ENCODE measurements at places on chromosomes 6 and 20.

DNA sequence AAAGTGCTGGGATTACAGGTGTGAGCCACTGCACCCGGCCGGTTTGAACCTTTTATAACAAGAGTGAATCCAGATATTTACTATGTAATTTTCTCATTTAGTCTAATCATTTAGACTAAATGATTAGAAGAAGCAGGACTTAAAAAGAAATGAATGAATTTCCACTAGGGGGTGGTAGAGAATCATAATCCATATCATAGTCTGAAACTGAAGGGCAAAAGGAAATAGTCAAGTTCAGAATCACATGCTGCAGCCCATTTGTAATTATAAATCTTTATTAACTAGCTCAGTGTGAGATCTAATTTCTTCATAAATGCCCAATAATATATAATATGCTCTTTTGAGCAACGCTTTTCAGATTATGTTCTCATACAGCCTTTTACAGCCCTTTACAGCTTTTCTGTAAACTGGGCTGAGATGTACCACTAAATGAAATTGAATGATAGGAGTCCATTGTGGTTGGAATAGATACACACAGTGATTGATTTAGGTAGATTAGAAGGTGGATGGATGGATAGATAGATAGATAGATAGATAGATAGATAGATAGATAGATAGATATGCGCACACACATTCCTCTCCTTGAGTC lies 31.8 kb downstream of the PSMB9 start:
- DNase-seq = no peak

GRCh38 chr6:20692023-20692422 lies 157.8 kb downstream of the CDKAL1 start:
- DNase-seq = peak; percentile 28

DNA sequence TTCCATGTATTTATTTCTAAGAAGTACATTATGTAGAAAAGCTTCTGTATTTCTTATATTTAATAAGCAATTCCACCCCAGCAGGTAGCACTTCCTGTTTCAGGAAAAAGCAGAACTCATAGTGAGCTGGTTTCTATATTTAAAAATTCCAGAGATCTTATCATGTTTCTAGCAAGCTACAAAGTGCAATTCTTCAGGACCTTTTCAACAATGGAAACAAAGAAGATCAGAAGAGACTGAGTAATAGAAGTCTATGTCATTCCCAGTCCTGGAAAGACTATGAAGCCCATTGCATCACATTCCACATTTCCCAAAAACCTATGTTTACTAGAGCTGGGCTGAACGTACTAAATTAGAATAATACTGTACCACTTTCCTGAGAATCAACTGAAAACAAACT lies 302.6 kb upstream of the NRSN1 start:
- DNase-seq = no peak

GRCh38 chr6:73377225-73377624 lies 7.5 kb upstream of the OOEP start:
- DNase-seq = no peak

- DNase-seq = no peak
These were observed 28.4 kb upstream of the FRMD1 start for GRCh38 chr6:168107191-168107983.

- DNase-seq = no peak
These were observed 127.4 kb downstream of the CDH26 start for GRCh38 chr20:60085551-60086132.

DNA sequence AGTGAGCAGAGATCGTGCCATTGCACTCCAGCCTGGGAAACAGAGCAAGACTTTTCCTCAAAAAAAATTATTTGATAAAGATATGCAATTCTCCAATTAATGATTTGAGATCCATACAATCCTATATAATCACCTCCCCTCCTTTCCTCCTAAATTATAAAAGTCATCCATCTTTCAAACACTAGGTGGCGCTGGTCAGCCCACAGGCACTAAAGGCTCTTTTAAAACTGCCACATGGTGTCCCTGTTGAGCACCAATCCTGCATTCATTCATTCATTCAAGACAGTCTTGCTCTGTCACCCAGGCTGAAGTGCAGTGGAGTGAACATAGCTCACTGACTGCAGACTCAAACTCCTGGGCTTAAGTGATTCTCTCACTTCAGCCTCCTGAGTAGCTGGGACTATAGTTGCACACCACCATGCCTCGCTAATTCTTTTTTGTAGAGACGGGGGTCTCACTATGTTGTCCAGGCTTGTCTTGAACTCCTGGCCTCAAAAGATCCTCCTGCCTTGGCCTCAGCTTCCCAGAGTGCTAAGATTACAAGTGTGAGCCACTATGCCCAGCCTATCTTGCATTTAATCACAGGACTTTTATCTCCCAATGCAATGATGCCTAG lies 58.7 kb upstream of the SLC2A12 start:
- DNase-seq = no peak

DNA sequence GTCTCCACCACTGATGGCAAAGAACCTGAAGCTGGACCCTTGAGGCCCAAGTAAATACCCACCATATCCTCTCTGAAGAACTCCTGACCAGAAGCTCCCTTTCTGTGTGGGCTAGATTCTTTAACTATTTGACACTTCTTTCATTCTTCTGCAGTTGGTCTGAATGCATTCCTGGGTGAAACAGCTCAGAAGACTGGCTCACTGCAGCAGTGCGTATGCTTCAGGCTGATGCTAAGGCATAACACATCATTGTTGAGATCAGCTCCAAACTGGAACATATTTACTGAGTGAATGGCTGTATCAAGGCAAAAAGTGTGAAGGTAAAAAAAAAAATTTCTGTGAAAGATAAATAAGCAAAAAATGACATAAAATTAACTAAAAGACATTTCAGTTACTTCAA lies 19.7 kb downstream of the ZSCAN23 start:
- no peak for DNase-seq

DNA sequence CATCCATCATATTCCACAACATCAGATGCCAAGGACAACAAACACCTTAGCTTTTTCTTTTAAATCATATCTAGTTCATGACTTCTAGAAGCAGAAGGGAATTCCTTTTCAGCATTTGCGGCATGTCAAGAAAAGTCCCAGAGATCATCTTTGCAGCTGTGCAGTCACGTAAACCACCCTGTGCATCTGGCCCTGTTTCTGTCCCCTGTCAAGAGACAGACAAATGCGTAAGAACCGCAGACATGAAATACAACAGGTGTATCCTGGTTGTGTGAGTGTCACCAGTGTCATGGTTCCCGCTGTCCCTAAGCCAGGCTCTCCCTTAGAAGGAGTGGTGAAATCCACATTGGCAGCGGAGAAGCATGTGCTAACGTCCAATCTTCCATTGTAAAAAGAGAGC lies 28.1 kb downstream of the LY86 start:
- DNase-seq = no peak

DNA sequence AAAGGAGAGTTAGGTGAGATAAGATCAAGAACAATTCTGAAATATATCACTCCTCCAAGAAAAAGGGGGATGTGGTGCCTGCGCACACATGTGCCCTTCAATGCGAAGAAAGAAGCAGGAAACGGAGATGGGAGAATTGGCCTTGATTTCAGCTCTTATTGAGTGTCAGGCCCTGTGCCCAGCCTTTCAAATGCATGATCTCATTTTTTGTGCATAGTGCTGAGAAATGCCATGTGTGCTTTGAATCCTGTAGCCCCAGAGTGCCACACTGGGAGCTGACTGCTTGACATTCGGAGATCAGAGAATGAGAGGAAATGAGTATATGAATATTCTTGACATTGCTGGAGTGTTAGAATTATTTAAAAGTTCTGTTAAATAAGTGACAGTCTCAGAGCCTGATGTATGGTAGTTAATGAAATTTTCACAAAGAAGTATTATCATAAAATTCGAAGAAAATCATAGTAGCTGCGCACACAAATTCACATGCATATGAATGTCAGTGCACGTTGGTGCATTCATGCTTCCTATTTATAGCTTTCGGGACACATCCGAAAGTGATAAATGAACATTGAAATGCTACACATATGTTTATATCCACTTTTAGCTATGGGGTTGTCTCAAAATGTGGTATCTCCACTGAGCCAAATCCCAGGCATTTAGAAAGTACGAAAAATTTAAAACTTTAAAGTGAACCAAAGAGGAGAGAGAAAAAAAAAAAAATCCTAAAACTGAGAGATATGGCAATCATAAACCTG lies 172.0 kb downstream of the KCNQ5 start:
- DNase-seq = no peak

DNA sequence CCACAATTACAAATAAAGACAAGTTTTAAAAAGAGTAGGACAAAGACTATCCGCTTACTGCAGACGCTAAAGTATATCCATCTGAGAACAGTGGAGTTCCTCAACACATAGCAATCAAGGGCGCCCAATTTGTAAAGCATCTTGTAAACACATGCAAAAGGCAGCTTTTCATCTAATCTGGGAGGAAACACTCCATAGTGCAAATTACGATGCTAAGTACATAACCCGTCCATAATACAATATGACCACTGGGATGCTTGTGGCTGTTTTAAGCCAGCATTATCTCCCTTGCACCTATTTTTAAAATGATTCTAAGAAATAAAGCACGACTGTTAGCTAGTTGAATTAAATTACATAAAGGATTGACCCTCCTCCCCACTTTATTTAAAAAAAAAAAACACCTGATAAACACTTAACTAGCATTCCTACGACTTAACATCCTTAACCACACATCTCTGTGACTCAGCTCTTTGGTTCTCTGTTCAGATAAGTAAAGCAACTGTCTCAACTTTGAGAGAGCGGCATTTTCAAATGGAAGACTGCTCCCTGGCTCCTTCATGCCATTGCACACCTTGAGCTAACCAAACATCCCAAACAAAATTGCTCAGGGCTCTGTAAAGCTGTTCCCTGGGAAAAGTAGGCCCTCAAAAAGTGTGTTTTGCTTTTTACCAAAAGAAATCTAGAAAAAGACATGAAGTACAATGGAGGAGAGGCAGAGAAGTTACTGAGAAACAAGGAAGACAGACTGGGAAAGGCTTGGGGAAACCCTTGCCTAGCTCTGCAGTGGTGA lies 14.2 kb downstream of the SLC22A23 start:
- no peak for DNase-seq

DNA sequence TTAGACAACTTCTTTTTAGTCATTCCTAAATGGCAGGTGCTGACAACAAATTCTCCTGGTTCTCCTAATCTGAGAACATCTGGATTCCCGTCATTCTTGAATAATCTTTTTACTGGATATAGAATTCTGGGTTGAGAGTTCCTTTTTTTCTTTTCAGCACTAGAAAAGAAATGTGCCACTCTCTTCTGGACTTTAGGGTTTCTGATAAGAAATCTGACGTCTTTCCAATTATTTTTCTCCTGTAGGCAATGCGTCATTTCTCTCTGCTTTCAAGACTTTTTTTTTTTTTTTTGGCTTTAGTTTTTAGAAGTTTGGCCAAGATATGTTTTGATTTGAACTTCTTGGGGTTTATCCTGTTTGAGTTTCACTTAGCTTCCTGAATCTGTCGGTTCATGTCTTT lies 66.1 kb upstream of the RNF24 start:
- DNase-seq = no peak

GRCh38 chr6:157982102-157982562 lies 469 bp downstream of the SYNJ2 start:
- no peak for DNase-seq

DNA sequence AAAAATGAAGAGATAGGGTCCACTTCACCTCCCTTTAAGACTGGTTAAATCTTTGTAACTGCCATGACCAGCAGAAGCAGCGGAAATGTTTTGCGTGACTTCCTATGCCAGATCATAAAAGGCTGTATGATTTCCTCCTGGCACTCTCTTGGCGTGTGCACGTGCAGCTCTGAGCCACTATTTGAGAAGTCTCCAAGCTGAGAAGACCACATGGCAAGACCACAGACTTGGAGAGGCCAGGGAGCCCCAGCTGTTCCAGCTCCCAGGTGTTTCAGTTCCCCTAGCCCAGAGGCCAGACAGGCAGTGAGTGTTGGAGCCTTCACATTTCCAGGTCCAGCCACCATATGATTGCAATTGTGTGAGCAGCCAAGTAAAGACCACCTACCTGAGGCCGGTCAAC lies 259.3 kb upstream of the RIN2 start:
- no peak for DNase-seq

DNA sequence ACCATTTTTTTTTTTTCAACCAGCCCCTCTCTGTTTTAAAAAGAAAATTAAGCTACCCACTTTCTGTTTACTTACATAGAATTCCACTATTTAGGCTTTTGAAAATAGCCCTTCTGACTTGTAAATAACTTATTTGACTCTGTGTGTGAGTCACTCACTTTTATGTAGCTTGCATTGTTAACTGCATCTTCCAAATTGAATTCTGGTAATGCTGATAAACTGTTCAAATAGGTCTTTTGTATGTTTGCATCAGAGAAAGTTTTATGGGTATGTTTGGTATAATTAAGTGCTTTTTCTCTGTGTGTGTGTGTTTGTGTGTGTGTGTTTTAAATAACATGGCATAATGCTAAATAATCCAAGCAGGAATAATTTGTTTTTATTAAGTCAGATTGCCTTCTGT lies 360.1 kb downstream of the PLCB1 start:
- no peak for DNase-seq

DNA sequence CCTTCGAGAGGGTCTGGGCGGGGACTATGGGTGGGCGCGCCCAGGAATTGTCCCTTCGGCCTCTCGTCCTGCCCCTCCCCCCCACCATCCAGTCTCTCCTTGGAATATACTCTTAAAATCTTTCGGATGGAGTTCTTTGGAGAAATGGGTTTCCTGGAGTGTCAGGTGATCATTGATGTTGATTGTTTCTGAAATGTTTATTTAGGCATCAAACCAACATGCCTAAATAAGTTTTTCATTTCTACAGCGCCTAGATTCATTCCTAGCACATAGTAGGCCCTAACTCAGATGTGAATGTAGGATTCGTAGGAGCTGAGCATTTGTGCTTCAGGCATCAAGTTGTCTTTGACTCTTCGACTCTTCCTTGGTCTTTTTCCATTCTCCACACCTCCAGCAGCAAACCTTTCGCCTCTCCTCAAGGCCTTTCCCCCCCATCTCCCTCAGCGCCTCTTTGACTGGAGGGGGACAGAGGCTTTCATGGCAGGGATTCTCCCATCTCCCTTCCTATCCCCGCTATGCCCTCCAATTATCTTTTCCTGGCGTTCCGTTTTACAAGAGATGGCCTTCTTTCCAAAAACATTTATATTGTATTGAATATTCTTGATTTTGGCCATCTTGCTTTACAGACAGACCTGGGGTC lies 610 bp downstream of the CASP8AP2 start:
- no peak for DNase-seq

- no peak for DNase-seq
These were observed 186.7 kb downstream of the GJA10 start for GRCh38 chr6:90080876-90081481.

GRCh38 chr20:33789109-33789857 lies 21.9 kb upstream of the CHMP4B start:
- peak; percentile 76 for DNase-seq

DNA sequence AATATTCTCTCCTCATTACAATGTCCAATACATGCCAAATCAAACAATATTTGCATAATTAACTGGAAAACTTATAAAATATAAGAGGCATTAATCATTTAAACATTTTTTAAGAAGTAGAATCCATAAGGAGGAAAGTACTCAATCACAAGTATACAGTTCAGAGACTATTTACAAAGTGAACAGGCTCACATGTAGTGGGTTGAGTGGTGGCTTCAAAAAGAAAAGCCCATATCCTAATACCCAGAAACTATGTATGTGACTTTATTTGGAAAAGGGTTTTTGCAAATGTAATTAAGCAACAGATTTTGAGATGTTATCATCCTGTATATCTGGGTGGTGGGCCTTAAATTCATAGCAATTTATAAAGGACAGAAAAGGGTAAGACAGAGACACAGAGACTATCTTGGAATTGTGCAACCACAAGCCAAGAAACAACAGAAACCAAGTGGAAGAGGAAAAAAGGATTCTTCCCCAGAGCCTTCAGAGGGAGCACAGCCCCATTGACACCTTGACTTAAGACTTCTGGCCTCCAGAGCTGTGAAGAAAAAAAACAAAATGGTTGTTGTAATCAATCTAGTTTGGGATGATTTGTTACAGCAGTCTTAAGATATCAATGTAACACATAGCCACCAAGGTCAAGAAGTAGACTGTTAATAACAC lies 32.7 kb upstream of the CRISP1 start:
- DNase-seq = no peak
